NCI-H345 (cell line): ENCODE measurements at places on chromosomes 7 and 10.

GRCh38 chr7:117835016-117835664 is 38.1 kb downstream of the CTTNBP2 start:
- peak; percentile 89 for DNase-seq

DNA sequence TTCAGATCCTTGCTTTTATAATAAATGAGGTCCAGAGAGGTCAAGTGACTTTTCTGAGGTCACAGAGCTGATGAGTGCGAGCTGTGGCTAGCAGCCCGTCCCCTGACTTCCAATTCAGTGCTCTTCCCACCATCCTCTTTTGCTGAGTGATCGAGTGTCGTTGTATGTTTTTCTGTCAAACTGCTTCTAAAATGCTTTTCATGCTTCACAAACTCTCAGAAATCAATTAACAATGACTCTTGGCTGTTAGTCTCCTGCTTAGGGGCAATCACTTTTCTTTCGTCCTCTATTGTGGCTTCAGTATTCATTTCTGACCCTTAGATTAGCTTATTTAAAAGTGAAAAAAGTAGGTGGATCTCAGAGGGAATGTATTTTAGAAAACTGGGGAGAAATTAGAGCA is 423.7 kb downstream of the DPP6 start:
- DNase-seq, result no peak

GRCh38 chr7:15915686-15916293 is 229.3 kb upstream of the MEOX2 start:
- DNase-seq, result no peak

DNA sequence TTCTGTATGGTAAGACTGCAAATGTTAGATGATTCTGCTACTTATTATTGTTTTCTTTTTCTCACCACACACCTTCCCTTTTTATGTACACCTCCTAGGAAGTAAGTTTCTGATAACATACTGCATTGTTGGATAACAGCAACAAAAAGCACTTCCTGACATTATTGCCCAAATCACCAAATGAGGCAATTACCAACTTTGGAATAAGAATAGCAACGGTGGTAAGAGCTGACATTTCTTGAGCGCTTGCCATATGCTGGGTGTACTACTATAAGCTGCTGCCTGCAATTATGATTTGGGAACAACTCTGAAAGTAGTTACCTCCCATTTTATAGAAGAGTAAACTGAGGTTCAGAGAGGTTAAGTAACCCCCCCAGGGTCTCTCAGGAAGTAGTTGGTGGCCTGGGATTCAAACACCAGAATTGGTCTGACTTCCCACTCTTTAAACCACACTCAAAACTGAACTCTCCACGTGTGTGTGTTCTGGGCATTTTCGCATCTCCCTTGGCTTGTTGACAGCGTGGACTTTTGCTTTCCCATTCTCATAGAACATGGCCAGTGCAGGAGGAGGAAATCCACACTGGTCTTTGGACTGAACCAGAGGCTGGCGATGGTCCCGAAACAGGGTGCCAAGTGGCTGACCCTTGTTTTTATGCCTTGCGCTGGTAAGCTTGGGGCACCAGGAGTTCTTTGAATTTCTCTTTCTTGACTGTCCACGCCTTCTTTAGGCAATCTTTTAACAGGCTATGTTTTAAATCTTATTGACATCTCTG is 71.4 kb downstream of the TCF7L2 start:
- no peak for DNase-seq

- no peak for DNase-seq
Observed at GRCh38 chr10:127353544-127353943, 157.2 kb upstream of the INSYN2A start.

- DNase-seq, result no peak
Observed at GRCh38 chr7:142772051-142772450, 1.3 kb downstream of the PRSS2 start.

DNA sequence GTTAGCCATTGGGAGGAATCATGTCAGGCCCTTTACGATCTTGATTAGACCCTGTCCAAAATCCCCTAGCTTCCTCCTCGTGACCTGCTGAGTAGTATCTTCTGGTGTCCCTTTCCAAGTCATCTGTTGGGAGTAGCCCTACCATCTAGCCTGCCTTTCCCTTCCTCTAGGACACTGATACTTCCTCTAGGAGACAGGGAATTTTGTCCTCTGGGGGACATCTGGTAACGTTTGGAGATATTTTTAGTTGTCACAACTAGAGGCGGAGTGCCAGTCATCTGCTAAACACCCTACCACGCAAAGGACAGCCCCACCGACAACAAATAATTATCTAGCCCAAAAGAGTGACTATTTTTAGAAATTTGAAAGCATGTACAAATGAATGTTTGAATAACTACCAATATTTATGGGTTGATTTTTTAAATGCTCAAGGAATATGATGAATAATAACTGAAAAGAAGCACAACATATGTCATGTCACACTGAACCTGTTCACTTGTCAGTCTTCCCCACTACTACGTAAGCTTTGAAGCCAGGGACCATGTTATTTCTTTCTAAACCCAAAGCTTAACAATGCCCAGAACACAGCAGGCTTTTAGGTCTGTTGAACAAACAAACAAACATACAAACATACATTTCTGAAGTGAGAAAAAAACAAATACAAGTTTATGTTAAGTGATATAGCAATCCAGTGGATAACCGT is 105.9 kb downstream of the ARHGAP12 start:
- DNase-seq, result no peak

- no peak for DNase-seq
Observed at GRCh38 chr10:111035542-111035941, 41.3 kb upstream of the ADRA2A start.
